Hematopoietic multipotent progenitor cell treated with erythropoietin and hydrocortisone succinate and interleukin-3 and kit ligand, for 8 days (in vitro differentiated cells): ENCODE measurements at places on chromosomes 2 and 18.

- DNase-seq: no peak
Observed at GRCh38 chr2:188805219-188805618, 169.0 kb upstream of the COL3A1 start.

DNA sequence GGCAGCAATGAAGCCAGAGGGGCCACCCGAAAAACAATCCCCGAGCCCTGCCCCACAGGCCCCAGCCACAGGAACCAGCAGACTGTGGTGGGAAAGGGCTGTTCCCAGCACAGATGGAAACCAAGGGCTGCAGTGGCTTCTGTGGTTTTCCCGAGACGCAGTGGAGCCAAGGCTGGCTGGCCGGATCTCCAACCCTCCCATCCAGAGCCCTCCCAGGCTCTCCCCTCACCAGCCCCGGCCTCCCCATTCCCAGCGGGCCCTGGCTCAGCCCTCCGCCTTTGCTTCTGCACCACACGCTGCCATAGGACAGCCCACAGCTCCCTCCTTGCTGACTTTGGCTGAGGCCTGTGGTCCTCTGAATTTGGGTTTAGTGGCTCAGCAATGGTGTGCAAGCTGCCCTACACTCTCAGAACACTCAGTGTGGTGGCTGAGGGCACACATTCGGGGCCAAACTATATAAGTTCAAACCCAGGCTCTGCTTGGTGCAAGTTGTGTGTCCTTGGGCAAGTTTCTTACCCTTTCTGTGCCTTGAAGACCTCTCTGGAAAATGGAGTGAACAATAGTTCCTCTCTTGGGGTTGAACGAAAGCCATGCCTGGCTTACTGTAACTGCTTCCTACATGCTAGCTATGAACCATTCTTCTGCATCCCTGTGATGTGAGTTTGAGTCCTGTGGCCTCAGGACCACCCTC lies 200.1 kb downstream of the SMAD7 start:
- no peak for DNase-seq

DNA sequence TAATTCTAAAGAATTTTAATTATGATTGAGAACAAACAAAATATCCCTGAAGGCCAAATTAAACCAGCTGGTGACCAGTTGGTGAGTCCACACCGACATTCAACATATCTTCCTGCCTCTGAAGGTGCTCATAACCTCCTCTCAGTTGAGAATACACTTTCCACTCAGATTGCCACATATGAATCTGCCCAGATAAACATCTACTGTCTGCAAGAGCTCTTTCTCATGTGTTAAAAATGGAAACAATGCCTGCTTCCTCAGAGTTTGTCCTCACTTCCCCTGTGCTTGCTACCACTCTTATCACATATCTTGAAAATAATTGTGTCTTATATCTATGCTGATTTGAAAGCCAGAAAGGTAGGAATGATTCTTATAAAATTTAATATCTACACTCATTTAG lies 177.7 kb upstream of the GULP1 start:
- DNase-seq: no peak

DNA sequence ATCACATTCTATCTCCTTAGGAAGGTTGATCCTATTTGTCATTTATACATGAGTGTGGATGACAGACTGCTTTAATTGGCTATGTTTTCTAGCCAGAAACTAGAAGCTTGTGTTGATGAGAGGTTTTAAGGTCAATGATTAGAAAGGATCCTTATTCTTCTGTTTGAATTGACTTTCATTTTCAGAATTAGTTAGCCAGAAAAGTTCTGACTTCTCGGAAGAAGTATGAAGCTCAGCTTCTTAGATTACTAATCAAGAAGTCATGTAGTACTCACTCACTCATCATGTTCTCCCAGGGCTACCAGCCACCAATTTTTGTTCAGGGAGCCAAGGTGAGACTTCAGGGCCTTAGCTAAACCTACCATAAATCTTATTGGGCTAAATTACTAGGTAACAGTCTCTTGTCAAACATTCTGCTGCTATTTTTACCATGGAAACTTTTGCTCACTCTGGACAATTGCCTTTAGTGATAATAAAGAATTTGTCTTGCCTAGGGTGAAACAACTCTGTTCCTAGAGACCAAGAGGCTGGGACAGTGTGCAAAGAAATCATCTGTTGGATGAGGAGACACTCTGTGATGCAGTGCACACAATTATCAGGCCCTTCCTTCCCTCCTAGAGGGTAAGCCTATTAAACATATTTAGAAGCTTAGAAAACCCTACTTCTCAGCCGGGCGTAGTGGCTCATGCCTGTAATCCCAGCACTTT lies 111.6 kb upstream of the DNMT3A start:
- DNase-seq: no peak

DNA sequence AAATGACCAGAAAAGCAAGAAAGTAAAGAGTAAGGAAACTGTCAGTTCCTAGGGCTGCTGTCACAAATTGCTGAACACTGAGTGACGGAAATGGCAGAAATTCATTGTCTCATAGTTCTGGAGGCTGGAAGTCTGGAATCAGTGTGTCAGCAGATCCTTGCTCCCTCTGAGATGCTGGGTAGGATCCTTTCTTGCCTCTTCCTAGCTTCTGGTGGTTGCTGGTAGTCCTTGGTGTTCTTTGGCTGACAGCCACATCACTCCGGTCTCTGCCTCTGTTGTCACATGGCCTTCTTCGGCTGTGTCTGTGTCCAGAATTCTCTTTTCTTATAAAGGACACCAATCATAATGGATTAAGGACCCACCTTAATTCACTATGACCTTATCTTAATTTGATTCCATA lies 21.9 kb downstream of the PLEKHB2 start:
- no peak for DNase-seq

DNA sequence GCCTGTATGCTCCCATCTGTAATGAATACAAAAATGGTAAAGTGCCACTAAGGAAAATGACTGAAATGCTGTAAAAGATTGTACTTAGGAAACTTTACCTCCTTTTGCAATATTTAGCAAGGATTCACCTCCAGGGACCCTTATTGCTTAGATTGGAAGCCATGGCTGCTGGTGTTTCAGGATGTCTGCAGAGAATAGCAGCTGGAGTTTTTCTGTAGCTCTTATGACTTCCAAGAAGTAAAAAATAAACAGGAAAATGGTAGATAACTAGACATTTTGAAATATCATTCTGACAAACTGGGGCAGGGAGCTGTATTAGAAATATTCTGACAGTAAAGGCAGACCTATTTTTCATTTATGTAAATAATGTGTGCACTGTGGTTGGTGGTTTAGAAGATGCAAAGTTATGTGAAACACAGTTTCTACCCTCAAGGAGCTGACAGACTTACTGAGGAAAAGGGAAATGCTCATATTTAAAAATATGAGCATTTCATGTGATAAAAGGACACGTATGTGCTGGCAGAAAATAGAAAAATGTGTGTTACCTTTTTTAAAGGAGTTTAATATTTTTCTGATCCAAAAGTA lies 224.9 kb upstream of the BOD1L2 start:
- DNase-seq: no peak

- no peak for DNase-seq
Observed at GRCh38 chr2:99846462-99847107, 295.8 kb downstream of the AFF3 start.

GRCh38 chr2:27663285-27664153 lies at the start of the genes SLC4A1AP and SUPT7L:
Gene SLC4A1AP (plus strand): TSS chr2:27663889. CDS start chr2:27663915, 26 bp downstream.
Gene SUPT7L (minus strand): TSS chr2:27663614. CDS start chr2:27662192, 1,422 bp downstream.
- DNase-seq: peak; percentile 90
